ENCODE measurements at places on chromosomes 5 and 9.

GRCh38 chr5:78547183-78547582 lies 101.4 kb downstream of the LHFPL2 start:
- peak; percentile 30 for DNase-seq

GRCh38 chr9:85117831-85118230 lies 448.3 kb downstream of the NTRK2 start:
- DNase-seq, result no peak

GRCh38 chr5:55921617-55922016 lies 70.5 kb downstream of the IL31RA start:
- no peak for DNase-seq

GRCh38 chr5:36602704-36603321 lies 3.6 kb upstream of the SLC1A3 start:
- DNase-seq, result peak; percentile 11

GRCh38 chr9:109030426-109030825 lies 17.1 kb upstream of the CTNNAL1 start:
- no peak for DNase-seq

Data from foreskin fibroblast (primary cell).